Effector memory CD8-positive, alpha-beta T cell (primary cell): ENCODE measurements at places on chromosomes 3 and 15.
A peak's percentile ranks its signal among the peaks of the same experiment; 100 is the strongest.

GRCh38 chr3:15470261-15470660 lies 42.9 kb downstream of the EAF1 start:
- H3K36me3 ChIP-seq = peaks cover 6% of the 10 kb centered on the region
- H3K27ac ChIP-seq = peak overlapping the region; percentile 78
- H3K27me3 ChIP-seq = no peaks in the 10 kb centered on the region
- no peak overlapping the region for H3K4me3 ChIP-seq

- no peak overlapping the region for H3K27ac ChIP-seq
- H3K36me3 ChIP-seq = no peaks in the 10 kb centered on the region
- DNase-seq = no peak
- H3K27me3 ChIP-seq = peaks cover 9% of the 10 kb centered on the region
- no peak overlapping the region for H3K4me3 ChIP-seq
Observed at GRCh38 chr3:127206611-127207516, 13.9 kb downstream of the PRR23E start.

GRCh38 chr3:123757281-123757940 lies 126.7 kb downstream of the MYLK start:
- no peaks in the 10 kb centered on the region for H3K36me3 ChIP-seq
- H3K27ac ChIP-seq = no peak overlapping the region
- H3K4me1 ChIP-seq = peaks cover 4% of the 10 kb centered on the region
- H3K4me3 ChIP-seq = no peak overlapping the region
- DNase-seq = no peak
- H3K27me3 ChIP-seq = peaks cover 37% of the 10 kb centered on the region

GRCh38 chr3:180325958-180326357 lies 276.0 kb upstream of the TTC14 start:
- no peak overlapping the region for H3K4me3 ChIP-seq
- no peak overlapping the region for H3K27ac ChIP-seq
- H3K27me3 ChIP-seq = no peaks in the 10 kb centered on the region
- DNase-seq = no peak
- no peaks in the 10 kb centered on the region for H3K4me1 ChIP-seq
- H3K36me3 ChIP-seq = no peaks in the 10 kb centered on the region

DNA sequence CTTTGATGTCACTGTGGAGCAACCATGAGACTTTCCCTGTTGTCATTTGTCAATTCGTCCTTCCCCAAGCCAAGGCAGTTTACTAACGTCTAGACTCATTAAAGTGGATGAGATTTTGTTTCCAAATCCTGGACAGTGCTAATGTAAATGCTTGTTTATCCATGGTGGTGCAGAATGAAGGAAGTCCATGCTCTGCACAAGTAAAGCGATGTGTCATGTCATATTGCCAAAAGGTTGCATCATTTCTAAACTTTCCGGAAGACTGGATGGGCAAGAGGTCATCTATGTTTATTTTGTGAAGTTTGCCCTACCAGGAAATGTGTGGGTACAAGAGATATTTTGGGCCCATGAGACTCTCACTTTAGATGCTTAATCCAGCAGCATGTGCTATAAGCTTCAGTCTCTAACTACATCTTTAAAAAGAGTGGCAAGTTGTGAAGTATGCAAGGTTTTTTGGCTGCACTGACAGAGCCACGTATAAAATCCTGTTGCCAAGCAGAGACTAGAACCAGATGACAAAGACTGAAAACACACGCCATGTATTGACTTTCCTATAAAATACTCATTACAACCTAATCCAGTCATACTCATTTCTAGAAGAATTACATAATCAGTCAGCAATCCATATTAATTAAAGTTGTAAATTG lies 72.1 kb upstream of the FNDC3B start:
- DNase-seq = no peak
- H3K4me1 ChIP-seq = no peaks in the 10 kb centered on the region
- H3K27ac ChIP-seq = no peak overlapping the region
- H3K4me3 ChIP-seq = no peak overlapping the region
- H3K36me3 ChIP-seq = no peaks in the 10 kb centered on the region
- no peaks in the 10 kb centered on the region for H3K27me3 ChIP-seq

DNA sequence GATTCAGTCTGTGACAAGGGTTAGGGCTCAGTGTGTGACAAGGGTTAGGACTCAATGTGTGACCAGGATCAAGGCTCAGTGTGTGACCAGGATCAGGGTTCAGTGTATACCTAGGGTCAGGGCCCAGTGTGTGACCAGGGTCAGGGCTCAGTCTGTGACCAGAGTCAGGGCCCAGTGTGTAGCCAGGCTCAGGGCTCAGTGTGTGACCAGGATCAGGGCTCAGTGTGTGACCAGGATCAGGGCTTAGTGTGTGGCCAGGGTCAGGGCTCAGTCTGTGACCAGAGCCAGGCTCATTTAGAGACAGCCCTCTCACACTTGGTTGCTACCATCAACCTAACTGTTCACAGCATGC lies 24.2 kb downstream of the LOXL1 start:
- H3K4me1 ChIP-seq = peaks cover 3% of the 10 kb centered on the region
- no peak overlapping the region for H3K4me3 ChIP-seq
- DNase-seq = no peak
- H3K27ac ChIP-seq = peak overlapping the region; percentile 84
- H3K27me3 ChIP-seq = no peaks in the 10 kb centered on the region

DNA sequence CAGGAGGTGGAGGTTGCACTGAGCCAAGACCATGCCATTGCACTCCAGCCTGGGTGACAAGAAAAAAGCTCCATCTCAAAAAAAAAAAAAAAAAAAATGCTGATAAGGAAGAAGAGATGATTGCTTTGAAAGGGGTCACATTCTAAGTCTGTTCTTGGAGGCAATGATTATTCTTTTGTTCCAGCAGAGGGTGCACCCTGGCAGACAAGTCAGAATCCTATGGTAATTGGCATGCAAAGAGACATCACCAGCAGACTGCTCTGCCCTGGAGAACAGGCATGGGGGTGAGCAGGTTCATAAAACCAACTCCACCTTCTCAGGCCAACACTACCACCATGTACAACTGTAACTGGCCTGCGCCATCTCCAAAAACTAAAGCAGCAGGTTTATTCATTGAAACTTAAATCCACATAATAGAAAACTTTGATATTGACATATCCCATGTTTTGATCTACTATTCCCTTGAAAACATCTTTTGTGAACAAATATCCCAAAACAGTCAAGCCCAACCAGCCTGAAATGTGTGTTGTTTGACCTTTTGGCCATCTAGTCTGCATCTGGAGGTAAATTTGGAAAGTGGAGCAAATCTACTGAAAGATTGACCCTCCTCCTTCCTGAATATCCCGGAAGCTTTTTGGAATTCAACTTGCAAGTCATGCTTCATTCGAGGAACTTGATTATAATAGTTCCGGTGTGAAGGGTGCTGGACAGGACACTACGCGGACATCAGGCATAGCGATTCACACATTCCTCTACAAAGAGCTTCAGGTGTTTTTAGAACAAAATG lies 100.3 kb downstream of the MECOM start:
- peaks cover 11% of the 10 kb centered on the region for H3K27me3 ChIP-seq
- no peaks in the 10 kb centered on the region for H3K36me3 ChIP-seq
- no peaks in the 10 kb centered on the region for H3K4me1 ChIP-seq
- no peak overlapping the region for H3K27ac ChIP-seq

DNA sequence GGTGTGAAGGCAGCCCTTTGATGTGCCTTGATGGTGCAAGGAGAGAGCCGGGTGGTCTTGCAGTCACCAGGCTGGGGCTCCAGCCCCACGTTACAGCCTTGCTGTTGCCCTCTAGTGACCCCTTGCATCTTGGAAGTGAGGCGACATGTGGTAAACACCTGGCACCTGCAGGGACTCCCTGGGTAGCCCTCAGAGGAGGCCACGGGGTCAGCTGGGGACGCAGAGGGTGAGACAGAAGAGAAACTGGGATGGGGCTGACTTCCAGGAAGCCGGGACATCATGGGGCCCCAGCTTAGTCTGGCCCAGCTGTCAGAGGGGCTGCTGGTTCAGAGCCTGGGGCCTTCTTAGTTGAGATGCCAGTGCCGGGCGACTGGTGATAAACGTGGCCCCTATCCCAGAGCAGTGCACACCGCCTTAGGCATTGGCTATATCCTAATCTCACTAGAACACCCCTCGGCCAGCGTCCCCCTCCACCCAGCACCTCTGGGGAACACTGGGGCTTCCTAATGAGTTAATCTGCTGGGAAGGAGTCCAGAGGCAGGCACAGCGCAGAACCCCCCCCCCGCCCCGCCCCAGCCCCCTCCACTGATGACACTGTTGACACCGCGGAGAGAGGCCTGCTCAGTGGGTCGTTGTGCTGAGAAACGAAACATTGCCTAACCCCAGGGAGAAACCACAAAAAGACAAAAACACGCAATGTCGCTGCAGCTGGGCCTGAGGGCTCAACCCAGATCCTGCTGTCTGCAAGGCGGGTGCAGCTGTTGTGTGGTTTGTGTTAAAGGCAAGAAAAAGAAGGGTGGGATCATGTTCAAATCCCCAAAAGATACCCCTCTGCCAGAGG lies 60.5 kb upstream of the KLF13 start:
- H3K4me3 ChIP-seq = peak overlapping the region; percentile 74
- no peaks in the 10 kb centered on the region for H3K27me3 ChIP-seq
- DNase-seq = peak; percentile 68
- H3K27ac ChIP-seq = peak overlapping the region; percentile 96
